AML-193 (cell line): ENCODE measurements at places on chromosomes 13 and 19.

DNA sequence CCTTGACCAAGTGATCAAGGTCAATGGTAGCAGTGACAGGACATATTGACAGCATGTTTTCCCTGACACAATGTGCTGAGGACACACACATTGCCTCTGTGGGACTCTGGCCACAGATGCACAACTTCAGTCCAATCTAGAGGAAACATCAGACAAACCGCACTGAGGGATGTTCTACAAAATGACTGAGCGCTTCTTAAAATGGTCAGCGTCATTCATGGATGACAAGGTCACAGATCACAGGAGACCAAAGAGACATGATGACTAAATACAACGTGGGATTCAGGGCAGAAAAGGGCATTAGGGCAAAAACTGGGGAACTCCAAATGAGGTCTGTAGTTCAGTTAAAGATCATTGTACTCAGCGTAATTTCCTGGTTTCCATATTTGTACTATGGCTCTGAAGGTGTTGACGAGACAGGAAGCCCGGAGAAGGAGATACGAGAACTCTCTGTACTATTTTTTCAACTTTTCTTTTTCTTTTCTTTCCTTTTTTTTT, 20.6 kb downstream of the PBX4 start:
- no peak for DNase-seq

- DNase-seq = no peak
Observed at GRCh38 chr19:7853770-7854128, 20.4 kb downstream of the PRR36 start.

GRCh38 chr13:30696278-30697176, 38.8 kb upstream of the ALOX5AP start:
- DNase-seq = peak; percentile 79

DNA sequence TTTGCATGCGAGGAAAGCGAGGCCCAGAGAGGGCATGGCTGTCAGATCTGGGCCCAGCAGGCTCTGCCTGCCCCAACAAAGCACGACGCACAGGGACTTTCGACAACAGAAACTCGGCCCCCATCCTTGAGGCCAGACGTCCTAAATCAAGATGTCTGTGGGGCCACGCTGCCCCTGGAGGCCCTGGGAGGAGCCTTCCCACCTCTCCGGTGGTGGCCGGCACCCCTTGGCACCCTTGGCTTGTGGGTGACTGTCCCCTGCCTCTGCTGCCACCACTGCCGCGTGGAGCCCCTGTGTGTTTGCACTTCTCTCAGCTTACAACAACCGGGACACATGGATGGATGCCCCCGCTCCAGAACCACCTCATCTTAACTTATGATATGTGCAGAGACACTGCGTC, 4.4 kb downstream of the WDR18 start:
- no peak for DNase-seq

DNA sequence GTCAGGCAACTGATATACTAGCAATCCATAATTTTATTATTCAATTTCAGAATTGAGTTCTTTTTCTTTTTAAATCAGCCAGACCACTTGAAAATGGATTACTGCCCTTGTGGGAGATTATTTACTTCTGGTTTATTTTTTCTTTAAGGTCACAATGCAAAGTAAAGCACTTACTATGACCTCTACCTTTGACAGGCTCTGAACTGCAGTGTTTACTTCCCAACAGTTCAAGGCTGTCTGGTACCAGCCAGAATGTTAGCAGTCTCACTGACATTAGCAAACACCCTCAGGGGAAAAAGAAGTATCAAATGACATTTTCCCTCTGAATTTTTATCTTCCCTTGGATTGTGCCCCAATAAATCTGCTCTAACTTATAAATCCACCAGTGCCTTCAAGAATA, 57.5 kb downstream of the RAP2A start:
- no peak for DNase-seq

- DNase-seq = no peak
Observed at GRCh38 chr19:2428756-2429711, 1.6 kb upstream of the TIMM13 start.

GRCh38 chr13:42073683-42074082, 25.2 kb downstream of the DGKH start:
- DNase-seq = no peak

DNA sequence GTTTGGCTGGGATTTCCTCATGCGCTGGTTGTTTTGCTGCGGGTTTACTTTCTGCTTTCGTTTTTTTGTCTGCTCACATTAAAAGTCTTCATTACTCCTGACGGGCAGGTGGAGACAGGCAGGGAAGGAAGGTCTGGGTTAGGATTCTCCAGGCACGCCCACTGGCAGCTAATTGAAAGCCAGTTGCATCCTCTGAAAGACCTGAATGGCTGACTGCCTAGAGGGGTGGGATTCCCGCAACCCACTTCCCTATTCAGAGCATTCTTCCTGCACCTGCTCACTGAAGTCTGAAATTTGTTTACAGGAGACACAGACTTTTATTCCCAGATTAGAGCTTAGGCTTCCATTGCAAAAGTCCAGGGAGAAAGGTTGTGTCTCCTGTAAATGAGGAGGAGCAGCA, 172.0 kb downstream of the UQCRFS1 start:
- DNase-seq = no peak

- no peak for DNase-seq
Observed at GRCh38 chr13:113883314-113883811, 19.5 kb upstream of the GAS6 start.

DNA sequence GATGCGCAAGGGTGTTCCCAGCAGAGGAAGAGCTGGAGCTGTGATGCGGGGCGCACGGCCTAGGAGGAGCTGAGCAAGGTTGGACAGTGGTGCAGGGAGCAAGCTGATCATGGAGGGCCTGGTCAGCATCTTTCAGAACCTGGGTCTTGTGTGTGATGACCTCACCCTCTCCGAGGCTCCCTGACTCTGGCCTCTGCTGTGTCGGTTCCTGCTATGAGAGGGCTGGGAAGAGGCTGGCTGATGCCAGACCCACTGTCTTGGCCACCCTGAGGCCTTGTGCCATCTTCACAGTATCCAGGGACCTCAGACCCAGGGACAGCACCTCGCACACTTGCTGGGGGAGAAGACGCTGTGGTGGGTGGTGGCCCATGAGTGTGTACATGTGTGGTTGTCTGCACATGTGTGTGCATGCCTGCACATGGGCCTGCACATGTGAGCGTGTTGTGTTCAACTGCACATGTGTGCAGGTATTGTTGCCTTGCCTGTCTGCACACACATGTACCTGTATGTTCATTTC, 16.5 kb upstream of the C13orf46 start:
- DNase-seq = no peak

- no peak for DNase-seq
Observed at GRCh38 chr19:49588365-49589122, 2.4 kb upstream of the PRR12 start.

- DNase-seq = peak; percentile 45
Observed at GRCh38 chr19:44570984-44571684, 41.7 kb upstream of the CEACAM20 start.

DNA sequence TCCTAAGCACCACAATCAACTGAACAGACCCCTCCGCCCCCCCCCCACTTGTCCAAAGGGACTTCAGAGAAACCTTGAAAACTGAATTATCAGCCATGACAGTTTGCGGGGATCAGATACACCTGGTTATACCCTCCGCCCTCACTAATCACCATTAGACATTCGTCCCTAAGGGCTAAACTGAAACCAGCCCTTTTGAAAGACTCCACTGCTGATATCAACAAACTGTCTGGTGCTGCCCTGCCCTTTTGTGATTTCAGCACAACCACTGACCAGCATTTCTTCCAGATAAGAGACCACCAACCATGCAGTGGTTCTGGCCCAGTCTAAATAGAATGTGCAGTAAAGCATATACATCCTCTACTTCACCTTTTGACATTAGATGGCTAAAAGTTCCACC, 1422.9 kb downstream of the EFNB2 start:
- no peak for DNase-seq

- DNase-seq = no peak
Observed at GRCh38 chr13:49559006-49559405, 26.4 kb downstream of the RCBTB1 start.

GRCh38 chr13:58239774-58240268, 608.3 kb downstream of the PCDH17 start:
- no peak for DNase-seq
